Activated T-helper 17 cell treated with anti-CD3 and anti-CD28 coated beads, Interleukin-2, amount 50 U/mL, for 72 hours (primary cell): ENCODE measurements at places on chromosomes 2 and 18. TPM values are rescaled to one million over a fixed set of nuclear protein-coding genes. Genes with fewer than 3 reads are reported as not detected.

DNA sequence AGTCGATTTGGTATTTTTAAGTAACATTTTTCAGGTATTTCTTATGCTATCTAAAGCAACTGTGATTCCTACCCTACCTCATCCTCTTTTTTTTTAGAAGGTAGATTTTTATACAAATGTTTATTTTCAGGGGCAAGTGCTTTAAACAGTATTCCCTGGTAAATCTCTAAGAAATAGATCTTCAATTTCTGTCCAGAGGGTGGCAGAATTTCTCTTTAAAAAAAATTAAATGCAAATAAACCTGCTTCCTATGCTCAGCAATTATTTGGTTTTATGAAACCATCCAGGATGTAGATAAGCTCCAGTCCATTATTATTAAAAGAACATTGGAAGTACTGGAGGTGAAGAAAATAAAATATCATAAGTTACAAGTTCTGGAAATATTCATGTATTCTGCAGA, 191.9 kb downstream of the MYO3B start:
- no peak for ATAC-seq

- no peak for ATAC-seq
These were observed 293.1 kb upstream of the ERBB4 start for GRCh38 chr2:212831671-212832199.

DNA sequence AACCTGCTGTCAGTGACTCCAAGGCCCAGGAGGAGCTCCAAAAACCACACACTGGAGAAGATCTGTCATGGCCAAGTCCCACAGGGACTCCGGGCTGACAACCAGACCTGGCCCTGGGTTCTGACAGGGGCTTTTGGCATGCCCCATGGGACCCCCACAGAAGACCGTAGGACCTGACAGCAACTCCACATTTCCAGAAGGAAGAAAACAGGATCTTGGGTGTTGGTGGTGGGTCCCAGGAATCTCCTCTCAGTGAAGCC, 275.9 kb upstream of the HS6ST1 start:
- ATAC-seq, result no peak

GRCh38 chr2:145980318-145980717, 1460.4 kb upstream of the ZEB2 start:
- no peak for ATAC-seq

DNA sequence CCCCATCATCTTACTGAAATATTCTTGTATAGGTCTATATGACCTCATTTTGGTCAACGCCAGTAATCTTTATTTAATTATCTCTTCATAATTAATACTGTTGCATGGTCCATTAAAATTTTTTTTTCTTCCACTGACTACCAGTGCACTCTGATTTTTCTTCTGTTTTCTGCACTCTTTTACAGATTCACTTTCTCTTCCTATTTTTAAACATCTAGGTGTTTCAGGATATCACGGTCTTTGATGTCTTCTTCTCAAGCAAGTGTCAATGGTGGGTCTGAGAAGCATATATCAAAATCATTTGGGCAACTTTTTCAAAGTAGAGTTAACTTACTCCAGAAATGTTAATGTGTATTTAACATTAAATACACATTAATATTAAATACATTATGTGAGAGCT, 51.4 kb downstream of the CCDC141 start:
- ATAC-seq, result no peak

DNA sequence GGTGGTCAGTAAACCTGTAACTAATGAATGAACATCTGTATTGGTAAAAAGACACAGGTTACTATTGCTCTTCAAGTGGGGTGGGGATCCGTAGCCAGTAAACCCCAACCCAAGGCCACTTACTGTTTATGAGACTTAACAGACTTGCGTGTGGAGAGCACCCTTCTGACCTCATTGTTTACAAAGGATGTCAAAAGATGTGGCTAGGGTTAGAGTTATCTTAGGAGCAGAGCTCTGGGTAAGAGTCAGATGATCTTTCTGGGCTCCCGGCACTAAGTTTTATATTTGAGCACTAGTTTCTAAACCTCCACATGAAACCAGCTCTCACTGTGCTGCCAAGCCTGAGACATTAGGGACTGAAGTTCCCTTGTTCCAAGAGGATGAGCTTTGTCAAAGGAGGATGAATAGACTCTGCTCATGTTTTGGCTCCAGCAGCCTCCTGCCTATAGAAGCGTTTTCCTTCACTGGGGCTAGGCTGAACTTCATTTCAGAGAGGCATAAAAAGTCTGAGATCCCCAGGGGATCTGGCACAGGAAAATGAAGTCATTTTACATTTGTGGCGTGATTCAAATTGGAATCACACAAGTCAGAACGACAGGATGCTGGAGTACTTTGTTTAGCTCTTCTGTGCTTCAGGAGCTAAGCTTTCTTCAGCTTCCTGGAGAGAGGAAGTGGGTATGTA, 403.1 kb upstream of the TRIB2 start:
- ATAC-seq, result no peak

DNA sequence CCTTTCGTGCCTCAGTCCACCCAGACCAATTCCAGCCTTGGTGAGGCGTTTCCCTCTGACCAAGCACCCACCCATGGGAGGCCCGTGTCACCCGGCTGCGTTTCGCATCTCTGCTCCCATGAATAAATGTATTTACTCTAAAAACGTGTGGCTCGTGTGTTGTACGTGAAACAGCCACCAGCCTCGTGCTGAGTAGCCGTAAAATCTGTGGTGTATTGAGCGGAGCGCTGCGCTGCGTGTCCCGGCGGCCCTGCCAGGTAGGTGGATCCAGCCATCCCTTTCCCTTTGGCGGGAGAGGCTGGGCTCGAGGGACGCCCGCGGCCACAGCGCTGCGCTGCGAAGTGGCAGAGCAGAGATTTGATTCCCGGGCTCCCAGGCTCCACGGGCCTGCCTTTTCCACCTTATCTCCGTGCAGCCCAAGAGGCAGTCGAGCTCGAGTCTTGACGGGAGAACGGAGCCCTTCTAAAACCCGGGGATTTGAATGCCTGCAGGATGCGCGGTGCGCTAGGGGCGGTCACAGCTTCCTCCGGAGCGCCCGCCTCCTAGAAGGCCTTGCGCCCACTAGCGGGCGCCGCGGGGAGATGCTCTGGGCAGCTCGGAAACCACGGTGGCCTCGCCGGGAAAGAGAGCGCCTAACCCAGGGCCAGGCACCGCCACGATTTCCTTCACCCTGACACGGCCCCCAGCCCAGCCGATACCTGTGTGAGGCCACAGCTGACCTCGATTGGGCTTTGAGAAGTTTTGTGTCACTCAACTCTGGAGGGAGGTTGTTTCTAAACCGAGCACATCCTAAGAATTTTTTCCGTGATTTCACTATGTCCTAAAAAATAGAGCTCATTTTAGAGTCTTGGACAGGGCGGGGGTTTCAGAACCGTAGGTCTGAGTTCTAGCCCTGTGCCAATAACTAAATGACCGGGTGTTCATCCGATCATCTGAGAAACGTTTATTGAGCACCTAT, 3.9 kb upstream of the PSMD1 start:
- peak; percentile 83 for ATAC-seq

The GALR1 gene
- not detected for total RNA-seq

The HSBP1L1 gene
- total RNA-seq, result 9.2 TPM

The SERPINB3 gene
- total RNA-seq, result not detected

The ABCG8 gene
- total RNA-seq, result not detected

The GTF2A1L gene
- not detected for total RNA-seq
